ENCODE measurements at places on chromosomes 1 and 21.
A peak's percentile ranks its signal among the peaks of the same experiment; 100 is the strongest.

GRCh38 chr1:95625224-95625623 lies 391.2 kb downstream of the RWDD3 start:
- DNase-seq, result no peak

- DNase-seq, result peak; percentile 42
These were observed 6.5 kb downstream of the CD55 start for GRCh38 chr1:207328004-207328403.

- no peak for DNase-seq
These were observed 29.6 kb upstream of the RGS1 start for GRCh38 chr1:192545896-192546521.

DNA sequence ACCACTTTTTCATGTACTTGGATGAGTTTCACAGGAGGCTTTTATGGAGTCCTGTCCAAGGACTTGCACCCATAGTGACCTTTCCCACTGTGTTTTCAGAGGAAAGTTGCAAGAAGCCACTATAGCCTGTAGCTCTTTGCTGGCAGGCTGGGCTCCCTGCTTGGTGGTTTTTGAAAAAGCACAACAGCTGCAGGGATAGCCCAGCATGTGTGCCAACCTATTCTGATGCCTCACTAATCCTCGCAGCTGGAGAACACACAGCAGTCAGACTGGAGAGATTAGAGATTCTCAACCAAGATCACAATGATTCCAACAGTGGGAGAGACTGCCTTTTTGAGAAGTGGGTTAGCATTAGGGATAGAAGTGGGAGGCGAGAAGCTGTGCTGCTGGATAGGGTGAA lies 24.1 kb upstream of the ARHGEF11 start:
- DNase-seq, result no peak

- DNase-seq, result no peak
These were observed 2.9 kb downstream of the CD84 start for GRCh38 chr1:160576390-160576789.

- DNase-seq, result no peak
These were observed 438.9 kb downstream of the CAMTA1 start for GRCh38 chr1:7224081-7224534.

DNA sequence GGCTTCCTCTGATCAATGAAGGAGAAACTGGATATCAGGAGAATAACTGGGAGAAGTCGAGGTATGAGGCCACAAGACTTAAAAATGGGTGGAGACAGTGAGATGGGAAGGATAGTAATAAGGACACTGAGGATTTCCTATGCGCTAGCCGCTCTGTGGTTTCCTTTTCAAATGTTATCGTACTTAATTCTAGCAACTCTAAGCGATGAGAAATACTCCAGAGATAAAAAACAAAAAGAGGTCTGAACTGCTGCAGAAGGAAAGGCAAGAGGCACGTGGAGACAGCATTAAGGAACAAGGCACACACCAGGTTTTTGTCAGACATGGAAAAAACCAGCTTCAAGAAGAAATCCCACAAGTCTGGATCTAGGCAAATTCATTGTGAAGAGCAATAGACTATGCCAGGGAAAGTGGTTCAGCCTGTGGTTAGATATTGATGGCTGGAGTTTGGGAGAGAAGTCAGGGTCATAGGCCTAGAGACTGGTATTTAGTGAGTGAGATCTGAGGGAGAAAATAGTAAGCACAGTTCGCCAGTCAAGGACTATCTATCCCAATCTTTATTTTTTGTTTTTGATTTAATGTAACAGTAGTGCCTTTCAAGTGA lies 5.3 kb downstream of the CLCA2 start:
- no peak for DNase-seq
